Activated effector memory CD4-positive, alpha-beta T cell treated with Interleukin-2 at 50 U/mL for 16 hours (primary cell): ENCODE measurements at places on chromosomes 1 and 21.

DNA sequence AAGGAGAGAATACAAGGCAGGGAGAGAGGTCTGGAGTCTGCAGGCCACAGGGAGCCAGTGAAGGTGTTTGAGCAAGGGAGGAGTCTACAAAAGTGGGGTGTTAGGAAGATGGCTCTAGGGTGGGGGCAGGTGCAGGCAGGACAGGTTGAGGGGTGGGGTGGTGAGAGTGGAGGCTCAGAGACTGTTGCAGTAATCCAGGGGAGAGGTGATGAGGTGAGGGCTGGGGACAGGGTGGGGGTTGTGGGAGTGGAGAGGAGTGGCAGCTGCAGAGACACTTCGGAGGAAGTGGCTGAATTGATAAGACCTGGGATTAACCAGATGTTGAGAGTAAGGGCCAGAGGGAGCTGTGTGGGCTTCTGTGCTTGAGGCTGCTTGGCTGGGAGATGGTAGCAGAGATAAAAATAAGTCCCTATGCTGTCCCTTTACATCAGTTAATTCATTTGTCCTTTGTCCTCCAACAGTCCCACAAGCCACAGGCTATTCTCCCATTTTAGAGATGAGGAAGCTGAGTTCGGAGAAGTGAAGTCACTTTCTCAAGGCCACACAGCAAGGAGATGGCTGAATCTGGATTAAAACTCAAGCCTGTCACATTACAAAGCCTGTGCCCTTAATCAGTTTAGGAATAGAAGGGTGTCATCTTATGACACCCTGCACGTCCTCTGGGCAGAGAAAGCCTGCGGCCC is 54.8 kb upstream of the SYNC start:
- no peak for DNase-seq

GRCh38 chr1:162626761-162627160 is 5.5 kb upstream of the DDR2 start:
- no peak for DNase-seq

DNA sequence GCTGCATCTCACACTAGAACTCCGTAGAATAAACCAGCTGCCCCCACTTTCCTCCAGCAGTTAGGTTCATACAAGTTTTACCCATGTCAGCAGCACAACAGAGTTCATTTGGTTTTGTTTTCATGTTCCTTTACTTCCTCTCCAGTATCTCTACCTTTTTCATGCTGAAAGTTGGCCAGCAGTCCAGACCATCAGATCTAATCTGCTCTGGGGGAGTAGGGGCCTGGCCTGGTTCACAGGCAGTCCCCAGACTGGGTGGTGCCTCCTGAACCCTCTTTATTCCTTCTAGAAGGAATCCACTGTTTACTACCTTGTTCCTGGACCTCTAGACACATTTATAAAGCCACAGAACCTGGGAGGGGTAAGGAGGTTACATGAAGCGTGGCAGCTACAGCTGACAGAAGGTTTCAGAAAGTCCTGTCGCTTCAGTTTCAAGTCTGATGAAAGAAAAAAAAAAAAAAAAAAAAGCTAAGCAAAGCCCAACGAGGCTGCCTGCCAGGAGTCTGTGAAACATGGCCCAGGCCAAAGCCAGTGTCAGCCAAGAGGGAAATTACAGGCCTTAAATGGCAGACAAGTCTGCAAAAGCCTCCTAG is 184.6 kb upstream of the JUN start:
- DNase-seq: no peak

- DNase-seq: no peak
Observed at GRCh38 chr1:64116537-64116936, 86.9 kb upstream of the UBE2U start.

DNA sequence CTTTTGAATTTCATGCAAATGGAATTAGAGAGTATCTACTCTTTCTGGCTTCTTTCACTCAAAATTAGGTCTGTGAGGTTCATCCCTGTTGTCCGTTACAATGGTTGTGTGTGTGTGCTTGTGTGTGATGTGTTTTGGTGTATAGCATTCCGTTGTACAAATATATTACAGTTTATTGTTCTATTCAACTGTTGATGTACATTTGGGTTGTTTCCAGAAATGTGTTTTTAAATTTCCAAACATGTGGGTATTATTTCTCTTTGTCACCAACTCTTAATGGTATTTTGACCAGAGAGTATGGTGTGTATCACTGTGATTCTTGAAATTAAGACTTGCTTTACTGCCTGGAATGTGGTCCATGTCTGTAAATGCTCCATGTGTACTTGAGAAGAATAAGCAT is 16.8 kb upstream of the HCRTR1 start:
- no peak for DNase-seq

DNA sequence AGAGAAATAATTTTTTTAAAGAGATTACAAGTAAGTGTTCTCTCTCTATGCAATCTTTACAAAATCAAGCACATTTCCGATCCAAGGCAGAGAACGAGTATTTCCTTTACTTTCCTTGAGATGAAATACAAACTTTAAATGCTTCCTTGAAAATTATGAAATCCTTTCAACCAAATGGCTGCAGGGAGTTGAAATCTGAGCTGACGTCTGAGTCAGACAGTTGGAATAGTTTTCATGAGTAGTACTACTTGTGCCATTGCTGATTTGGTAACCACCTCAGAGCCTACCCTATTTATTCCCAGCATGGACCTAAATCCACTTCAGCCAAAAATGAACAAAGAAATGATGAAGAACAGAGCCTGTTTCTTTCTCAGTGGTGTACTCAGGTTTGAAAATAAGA is 183.6 kb downstream of the GIPC2 start:
- no peak for DNase-seq

- DNase-seq: no peak
Observed at GRCh38 chr1:186768906-186769305, 59.8 kb upstream of the PLA2G4A start.

DNA sequence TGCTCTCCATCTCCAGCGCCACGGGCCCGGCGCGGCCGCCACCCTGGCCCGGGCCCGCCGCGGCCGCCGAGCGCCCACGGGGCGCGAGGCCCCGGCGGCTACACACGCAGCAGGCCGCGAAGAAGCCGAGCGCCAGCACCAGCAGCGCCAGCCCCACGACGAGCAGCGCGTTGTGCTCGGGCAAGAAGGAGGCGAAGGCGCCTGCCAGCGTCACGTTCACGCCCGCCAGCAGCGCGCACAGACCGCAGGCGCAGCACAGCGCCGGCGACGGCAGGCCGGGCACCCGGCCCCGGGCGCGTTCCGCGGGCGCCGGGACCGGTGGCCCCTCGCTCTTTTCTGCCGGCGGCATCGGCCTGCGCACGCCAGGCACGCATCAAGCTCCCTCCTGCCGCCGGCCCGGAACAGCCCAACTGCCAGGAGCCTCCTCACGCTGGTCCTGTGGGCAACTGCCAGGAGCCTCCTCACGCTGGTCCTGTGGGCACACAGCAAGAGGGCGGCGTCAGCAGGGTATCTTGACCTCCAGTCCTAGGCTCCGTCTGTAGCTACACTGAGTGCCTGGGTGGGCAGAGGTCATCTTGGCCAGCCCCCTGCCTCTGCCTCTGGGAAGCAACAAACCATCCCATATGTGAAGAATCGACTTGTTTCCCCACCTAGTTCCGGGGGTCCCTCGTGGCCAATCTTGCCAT is 18.1 kb downstream of the KNCN start:
- peak; percentile 42 for DNase-seq
